A549 (cell line): ENCODE measurements at places on chromosomes 6 and 20. TPM values are rescaled to one million over a fixed set of nuclear protein-coding genes. Genes with fewer than 3 reads are reported as not detected.

Gene NRSN1
- not detected in 3 replicates for polyA plus RNA-seq

DNA sequence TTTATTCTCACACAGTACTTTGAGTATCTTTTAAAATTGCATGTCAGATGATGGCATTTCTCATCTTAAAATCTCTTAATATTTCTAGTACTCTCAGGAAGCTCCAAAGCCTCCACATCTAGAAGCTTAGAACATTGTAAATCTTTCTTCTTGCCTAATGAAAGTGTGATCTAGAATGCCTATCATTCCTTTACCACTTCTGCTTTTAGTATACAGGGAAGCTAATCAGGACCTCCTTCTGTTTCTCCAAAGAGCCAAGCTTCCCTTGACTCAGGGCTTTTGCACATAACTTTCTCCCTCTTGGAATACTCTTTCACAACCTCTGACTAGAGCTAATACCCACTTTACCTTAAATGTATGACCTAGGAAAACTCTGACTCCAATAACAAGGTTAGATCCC is 7.5 kb upstream of the ELOVL4 start:
- no peak for DNase-seq

- no peak for DNase-seq
Observed at GRCh38 chr6:152146385-152146784, 338.9 kb downstream of the ESR1 start.

Gene SLC17A9
- not detected in 3 replicates for polyA plus RNA-seq

Gene KLHDC3
- 25.5 to 28.0 TPM (median 26.9 TPM) in 3 replicates for polyA plus RNA-seq

- no peak for DNase-seq
Observed at GRCh38 chr20:59163631-59164530, at the start of gene ZNF831. TSS of gene ZNF831 (plus strand) at chr20:59163821. CDS start at chr20:59191020, 27,199 bp downstream.

GRCh38 chr20:54343099-54343498 is 132.3 kb upstream of the DOK5 start:
- no peak for DNase-seq
